Immature natural killer cell (primary cell): ENCODE measurements at places on chromosomes 4 and X.

GRCh38 chr4:87030755-87031441 is 96.1 kb downstream of the AFF1 start:
- no peak for DNase-seq
- H3K27ac ChIP-seq = no peak overlapping the region
- no peaks in the 10 kb centered on the region for H3K27me3 ChIP-seq
- peaks cover 43% of the 10 kb centered on the region for H3K4me1 ChIP-seq
- no peaks in the 10 kb centered on the region for H3K36me3 ChIP-seq
- no peak overlapping the region for H3K4me3 ChIP-seq

DNA sequence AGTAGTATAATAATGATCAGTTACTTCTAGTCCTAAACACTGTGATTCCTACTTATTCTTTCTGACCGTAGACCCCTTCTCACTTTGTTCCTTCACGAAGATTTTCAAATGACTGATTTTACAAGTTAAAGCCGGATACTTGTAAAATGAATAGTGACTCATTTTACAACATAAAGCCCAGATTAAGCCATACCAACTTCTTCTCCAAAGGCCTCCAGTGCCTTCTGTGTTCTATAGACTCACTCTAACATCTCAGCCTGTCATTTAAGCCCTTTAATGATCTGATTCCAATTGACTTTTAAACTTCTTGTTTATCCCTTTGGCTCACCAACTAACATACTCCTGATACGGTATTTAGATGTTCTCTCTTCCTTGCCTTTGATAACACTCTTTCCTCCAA is 480.0 kb upstream of the HS3ST1 start:
- no peak overlapping the region for H3K27ac ChIP-seq
- no peaks in the 10 kb centered on the region for H3K4me1 ChIP-seq
- no peaks in the 10 kb centered on the region for H3K36me3 ChIP-seq
- no peak overlapping the region for H3K4me3 ChIP-seq
- no peak for DNase-seq

DNA sequence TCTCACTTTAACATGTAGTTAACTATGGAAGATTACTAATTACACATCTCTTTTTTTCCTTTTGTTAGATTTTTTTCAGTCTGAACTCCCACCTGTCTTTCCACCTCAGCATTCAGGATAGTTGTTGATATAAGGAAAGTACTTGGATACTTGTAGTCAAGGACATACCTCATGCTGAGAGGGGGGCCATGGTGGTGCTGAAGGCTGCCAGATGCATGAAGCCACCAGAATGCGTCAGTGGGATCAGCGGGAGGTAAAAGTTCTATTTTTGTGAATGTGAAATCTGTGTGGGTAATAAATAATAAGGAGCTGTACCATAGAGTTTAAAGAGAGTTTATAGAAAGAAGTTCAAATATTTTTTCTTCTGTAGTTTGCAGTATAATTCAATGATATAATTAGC is 13.1 kb upstream of the NDST4 start:
- H3K4me1 ChIP-seq = no peaks in the 10 kb centered on the region
- no peak for DNase-seq
- H3K27me3 ChIP-seq = peaks cover 2% of the 10 kb centered on the region
- no peak overlapping the region for H3K4me3 ChIP-seq
- H3K27ac ChIP-seq = no peak overlapping the region
- no peaks in the 10 kb centered on the region for H3K36me3 ChIP-seq

GRCh38 chr4:125736057-125736456 is 421.3 kb downstream of the FAT4 start:
- H3K36me3 ChIP-seq = no peaks in the 10 kb centered on the region
- no peak for DNase-seq
- no peaks in the 10 kb centered on the region for H3K27me3 ChIP-seq
- no peak overlapping the region for H3K4me3 ChIP-seq

DNA sequence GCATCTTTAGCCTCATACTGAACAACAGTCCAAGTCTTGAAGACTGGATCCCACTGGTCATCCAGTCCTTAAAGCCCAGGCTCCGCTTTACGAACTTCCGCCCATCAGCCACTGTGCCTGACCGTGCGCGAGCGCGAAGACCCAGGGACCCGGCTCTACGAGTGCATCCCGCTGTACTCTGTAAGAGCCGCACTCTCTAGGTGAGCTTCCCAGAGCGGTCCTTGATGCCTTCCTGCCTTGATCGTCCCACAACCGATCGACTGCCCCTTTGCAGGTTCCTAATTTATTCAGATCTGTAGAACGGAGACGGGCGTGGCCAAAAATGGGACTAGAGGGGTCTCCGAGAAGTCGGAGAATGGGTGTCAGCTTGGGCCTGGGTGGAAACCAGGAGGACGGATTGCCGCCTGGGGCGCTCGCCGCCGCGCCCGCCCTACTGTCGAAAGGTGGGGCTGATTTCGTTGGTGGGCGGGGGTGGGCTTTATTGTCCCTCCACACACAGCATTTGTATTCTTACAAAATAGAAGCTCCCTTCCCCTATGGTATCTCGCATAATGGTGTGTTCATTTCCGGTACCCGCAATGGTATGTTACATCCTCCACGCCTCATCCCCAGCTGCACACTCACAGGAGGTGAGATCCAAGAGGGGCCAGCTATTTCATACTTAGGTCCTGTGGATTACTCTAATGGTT is 42.3 kb upstream of the FAM156A start:
- H3K4me1 ChIP-seq = peaks cover 6% of the 10 kb centered on the region
- DNase-seq = no peak
- H3K27ac ChIP-seq = no peak overlapping the region
- no peaks in the 10 kb centered on the region for H3K36me3 ChIP-seq

DNA sequence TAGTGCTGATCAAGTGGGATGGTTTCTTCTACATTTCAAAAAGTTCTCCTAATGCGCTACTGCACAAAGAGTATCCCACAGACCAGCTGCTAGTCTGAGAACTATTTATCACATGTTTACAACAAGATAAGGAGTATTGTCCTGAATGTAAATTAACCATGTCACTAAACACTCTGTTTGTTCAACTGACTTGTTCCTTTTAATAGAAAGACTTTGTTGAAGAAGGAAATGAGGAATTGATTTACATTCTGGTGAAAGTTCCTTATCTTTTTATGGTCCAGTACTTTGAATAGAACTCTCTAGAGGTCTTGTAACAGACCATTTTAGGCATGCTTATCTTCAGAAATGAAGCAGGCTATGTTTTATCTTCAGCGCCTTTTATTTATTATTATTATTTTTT is 67.3 kb upstream of the IL13RA1 start:
- no peak overlapping the region for H3K27ac ChIP-seq
- DNase-seq = no peak
- no peak overlapping the region for H3K4me3 ChIP-seq
- peaks cover 2% of the 10 kb centered on the region for H3K27me3 ChIP-seq

- DNase-seq = no peak
- no peaks in the 10 kb centered on the region for H3K36me3 ChIP-seq
Measured at GRCh38 chrX:24405959-24406358, 45.5 kb downstream of the SUPT20HL1 start.

- no peak for DNase-seq
- H3K36me3 ChIP-seq = peaks cover 3% of the 10 kb centered on the region
- H3K27ac ChIP-seq = no peak overlapping the region
- peaks cover 4% of the 10 kb centered on the region for H3K27me3 ChIP-seq
- no peak overlapping the region for H3K4me3 ChIP-seq
Measured at GRCh38 chr4:132683957-132684356, 465.1 kb upstream of the PCDH10 start.

- no peaks in the 10 kb centered on the region for H3K4me1 ChIP-seq
- no peak overlapping the region for H3K27ac ChIP-seq
- no peaks in the 10 kb centered on the region for H3K36me3 ChIP-seq
- no peak overlapping the region for H3K4me3 ChIP-seq
- no peaks in the 10 kb centered on the region for H3K27me3 ChIP-seq
Measured at GRCh38 chrX:142363501-142363900, 158.4 kb upstream of the MAGEC2 start.

GRCh38 chrX:133171962-133172708 is 46.0 kb downstream of the TFDP3 start:
- DNase-seq = no peak
- no peak overlapping the region for H3K27ac ChIP-seq
- H3K4me1 ChIP-seq = peaks cover 10% of the 10 kb centered on the region
- peaks cover 3% of the 10 kb centered on the region for H3K27me3 ChIP-seq
- no peak overlapping the region for H3K4me3 ChIP-seq
- no peaks in the 10 kb centered on the region for H3K36me3 ChIP-seq

DNA sequence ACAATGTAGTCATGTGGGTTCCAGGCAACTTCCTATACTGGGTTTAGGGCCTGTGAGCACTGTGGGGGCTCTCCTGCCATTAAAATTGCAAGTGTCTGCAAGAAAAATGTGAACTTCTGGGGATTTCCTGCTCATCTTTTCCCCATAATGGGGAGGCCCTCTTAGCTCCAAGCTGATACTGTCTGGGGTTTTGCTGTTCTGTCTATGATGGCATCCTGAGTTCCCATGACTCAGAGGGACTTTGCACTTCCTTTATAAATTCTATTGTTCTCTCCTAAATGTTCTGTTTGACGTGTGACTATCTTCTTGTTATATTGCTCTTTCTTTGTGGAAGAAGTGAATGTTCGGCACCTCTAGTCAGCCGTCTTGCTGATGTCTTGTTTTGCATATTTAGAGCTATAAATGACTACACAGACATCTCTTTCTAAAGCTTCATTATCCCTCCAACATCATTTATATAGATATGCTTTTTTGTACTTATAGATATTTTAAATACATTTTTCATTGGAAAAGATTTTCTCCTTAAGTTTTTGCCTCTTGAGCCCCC is 465.8 kb downstream of the NAF1 start:
- no peak for DNase-seq
- H3K27me3 ChIP-seq = no peaks in the 10 kb centered on the region
- no peak overlapping the region for H3K27ac ChIP-seq
- no peak overlapping the region for H3K4me3 ChIP-seq
- no peaks in the 10 kb centered on the region for H3K36me3 ChIP-seq
- no peaks in the 10 kb centered on the region for H3K4me1 ChIP-seq

DNA sequence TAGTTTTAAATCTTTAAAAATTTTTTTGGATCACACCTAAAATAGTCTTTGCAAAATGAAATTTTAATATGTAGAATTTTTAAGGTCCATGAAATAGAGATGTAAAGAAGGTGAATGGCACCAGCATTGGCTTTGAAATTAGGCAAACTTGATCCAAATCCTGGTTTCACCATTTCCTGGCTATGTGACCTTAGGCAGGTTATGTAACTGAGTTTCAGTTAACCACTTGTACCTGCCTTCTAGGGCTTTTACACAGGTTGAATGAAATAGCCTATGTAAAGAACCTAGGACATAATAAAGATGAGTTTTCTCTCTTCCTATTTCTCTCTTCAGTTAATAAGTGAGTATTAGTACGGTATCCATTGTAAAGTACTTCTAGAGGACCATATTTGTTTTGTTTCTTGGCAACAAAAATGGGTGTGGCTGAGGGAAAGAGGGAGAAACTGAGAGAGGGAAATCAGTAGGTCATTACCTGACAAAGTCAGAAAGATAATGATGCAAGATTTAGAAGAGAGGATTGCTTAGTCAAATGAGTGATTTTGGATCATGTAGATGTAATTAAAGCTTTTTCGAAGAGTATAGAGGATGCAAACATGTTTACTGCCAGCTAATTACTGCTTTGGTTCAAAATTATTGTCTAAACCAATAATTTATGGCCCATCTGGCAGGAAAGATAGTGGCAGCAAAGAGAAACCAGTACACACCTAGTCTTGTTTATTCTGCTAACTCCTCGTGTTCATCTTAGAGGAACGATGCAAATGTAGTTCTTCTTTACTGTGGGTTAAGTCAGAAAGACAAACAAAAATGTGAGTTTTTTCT is 81.9 kb downstream of the PDLIM5 start:
- H3K4me1 ChIP-seq = peaks cover 9% of the 10 kb centered on the region
- peaks cover 4% of the 10 kb centered on the region for H3K36me3 ChIP-seq
- H3K27me3 ChIP-seq = no peaks in the 10 kb centered on the region
- H3K27ac ChIP-seq = no peak overlapping the region

- H3K27ac ChIP-seq = no peak overlapping the region
- no peak overlapping the region for H3K4me3 ChIP-seq
- H3K4me1 ChIP-seq = no peaks in the 10 kb centered on the region
- no peaks in the 10 kb centered on the region for H3K36me3 ChIP-seq
- H3K27me3 ChIP-seq = peaks cover under 1% of the 10 kb centered on the region
Measured at GRCh38 chr4:174084542-174084941, 198.9 kb downstream of the FBXO8 start.

DNA sequence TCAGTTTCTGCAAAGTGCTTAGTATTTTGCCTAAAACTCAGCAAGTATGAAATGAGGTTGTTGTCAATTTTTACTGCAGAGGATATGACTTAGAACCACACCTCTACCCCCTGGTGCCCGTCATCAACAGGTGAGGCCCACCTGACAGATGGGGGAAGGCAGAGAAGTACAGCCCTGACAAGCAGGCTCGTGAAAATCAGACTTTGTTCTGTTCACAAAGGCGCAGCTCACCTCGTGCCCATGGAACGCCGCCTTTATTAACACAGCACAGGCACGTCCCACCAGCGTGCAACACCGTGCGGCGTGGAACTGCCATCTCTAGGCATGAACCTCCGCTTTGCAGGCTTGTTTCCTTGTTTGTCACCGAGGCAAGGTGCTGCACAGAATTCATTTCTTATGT is 13.3 kb downstream of the CYP4V2 start:
- no peak for DNase-seq
- H3K4me1 ChIP-seq = peaks cover 19% of the 10 kb centered on the region
- H3K36me3 ChIP-seq = peaks cover 23% of the 10 kb centered on the region
- no peaks in the 10 kb centered on the region for H3K27me3 ChIP-seq
- H3K27ac ChIP-seq = peak overlapping the region; percentile 73

- no peak overlapping the region for H3K4me3 ChIP-seq
- H3K27ac ChIP-seq = no peak overlapping the region
- peaks cover 61% of the 10 kb centered on the region for H3K36me3 ChIP-seq
- no peak for DNase-seq
- H3K4me1 ChIP-seq = peaks cover 18% of the 10 kb centered on the region
Measured at GRCh38 chrX:20132666-20133065, 9.0 kb downstream of the EIF1AX start.

DNA sequence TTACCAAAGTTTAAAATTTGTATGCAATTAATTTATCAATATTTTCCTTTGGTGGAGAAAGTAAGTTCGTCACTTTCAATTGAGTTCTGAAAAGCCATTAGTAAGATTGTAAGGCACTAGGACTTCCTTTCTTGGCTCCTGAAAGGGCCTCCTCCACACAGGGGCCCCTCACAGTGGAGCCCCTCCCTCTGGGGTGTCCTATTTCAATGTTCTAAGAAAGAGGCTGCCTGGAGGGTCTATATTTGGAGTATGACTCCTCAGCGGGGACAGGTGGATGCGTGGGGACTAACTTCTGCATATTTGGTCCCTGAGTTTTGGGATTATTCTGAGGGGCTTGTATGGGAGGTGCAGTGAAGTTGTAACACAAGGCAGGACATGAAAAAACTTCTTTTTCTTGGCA is 1.6 kb upstream of the ARMCX4 start:
- DNase-seq = no peak
- no peak overlapping the region for H3K27ac ChIP-seq
- H3K4me3 ChIP-seq = no peak overlapping the region
- peaks cover 11% of the 10 kb centered on the region for H3K27me3 ChIP-seq

GRCh38 chrX:21934414-21934813 is 6.1 kb upstream of the SMS start:
- no peak for DNase-seq
- H3K27me3 ChIP-seq = peaks cover 2% of the 10 kb centered on the region
- H3K4me1 ChIP-seq = peaks cover 2% of the 10 kb centered on the region
- H3K4me3 ChIP-seq = no peak overlapping the region
